Testis (tissue), 5 donors: ENCODE measurements at places on chromosomes 7 and 10.

GRCh38 chr7:149353739-149354504 lies 91.9 kb downstream of the ZNF783 start:
- no peak for DNase-seq

- no peak for DNase-seq
Measured at GRCh38 chr7:78311181-78311580, 512.6 kb downstream of the PHTF2 start.

DNA sequence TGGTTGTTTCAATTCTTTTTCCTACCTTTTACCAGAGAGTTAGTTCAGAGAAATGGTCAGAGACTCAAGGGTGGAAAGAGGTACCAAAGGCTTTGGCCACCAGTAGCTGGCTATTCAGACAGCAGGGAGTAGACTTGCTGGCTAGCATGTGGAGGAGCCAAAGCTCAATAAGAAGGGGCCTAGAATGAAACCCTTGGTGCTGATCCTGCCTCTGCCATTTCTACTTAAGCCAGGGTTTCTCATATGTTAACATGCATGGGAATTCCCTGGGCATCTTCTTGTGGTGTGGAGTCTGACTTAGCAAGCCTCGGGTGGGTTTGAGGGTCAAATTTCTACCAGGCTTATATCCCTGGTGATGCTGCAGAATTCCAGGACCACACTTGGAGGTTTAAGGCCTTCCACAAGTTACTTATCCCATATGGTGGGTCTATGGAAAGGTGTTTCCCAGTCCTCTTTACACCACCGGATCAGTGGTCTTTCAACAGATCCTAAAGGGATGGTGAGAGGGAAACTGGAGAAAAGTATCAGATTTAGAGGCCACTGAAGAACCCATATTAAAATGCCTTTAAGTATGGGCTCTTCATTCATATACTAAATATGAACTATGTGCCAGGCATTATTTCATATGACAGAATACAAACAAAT lies 3.2 kb downstream of the IL6 start:
- DNase-seq = no peak

DNA sequence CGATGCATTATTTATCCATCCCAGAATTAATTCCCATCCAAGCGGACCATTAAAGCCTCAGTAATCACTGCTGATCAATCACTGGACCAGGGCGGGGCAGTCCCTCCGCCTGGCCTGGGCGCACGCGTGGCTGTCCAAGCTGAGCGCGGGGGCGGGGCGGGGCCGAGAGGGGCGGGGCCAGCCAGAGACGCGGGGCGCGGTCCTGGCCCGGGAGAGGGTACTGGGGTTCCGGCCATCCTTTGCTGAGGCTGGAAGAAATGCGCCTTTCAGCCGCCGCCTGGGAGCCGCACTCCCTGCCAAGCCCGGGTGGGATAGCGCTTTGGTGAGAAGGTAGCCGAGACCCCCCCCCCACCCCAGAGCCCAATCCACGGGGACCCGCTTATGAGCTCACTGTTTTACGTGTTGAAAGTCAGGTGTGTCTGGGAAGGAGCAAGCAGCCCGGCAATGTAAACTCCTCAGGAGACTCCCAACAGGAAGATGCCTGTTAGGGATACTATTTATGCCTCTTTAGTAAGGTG lies at the start of gene ARHGAP22:
ARHGAP22 (minus strand) TSS at position 83 of the 518 bp plus-strand sequence. CDS start 277 bp downstream, outside the sequence.
- DNase-seq = peak; percentile 48

- DNase-seq = no peak
Measured at GRCh38 chr10:95543459-95543858, 17.7 kb downstream of the SORBS1 start.

DNA sequence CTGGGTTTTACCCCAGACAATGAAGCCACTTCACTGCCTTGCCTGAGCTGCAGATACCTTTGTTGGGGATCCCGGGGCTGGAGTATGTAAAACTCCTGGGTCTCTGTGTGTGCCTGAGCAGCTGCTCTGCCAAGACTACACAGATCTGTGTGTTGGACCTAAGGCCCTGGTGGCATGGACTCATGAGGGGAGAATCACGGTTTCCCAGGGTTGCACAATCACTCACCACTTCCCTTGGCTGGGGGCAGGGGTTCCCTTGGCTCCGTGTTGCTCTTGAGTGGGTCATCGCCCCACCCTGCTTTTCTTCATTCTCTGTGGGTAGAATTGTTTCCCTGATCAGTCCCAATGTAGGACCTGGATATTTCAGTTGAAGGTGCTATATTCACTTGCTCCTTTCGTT lies 13.9 kb upstream of the TBATA start:
- DNase-seq = no peak

GRCh38 chr7:156612930-156613329 lies 27.6 kb upstream of the RNF32 start:
- no peak for DNase-seq

GRCh38 chr10:132943791-132944404 lies 1.5 kb upstream of the CFAP46 start:
- no peak for DNase-seq

DNA sequence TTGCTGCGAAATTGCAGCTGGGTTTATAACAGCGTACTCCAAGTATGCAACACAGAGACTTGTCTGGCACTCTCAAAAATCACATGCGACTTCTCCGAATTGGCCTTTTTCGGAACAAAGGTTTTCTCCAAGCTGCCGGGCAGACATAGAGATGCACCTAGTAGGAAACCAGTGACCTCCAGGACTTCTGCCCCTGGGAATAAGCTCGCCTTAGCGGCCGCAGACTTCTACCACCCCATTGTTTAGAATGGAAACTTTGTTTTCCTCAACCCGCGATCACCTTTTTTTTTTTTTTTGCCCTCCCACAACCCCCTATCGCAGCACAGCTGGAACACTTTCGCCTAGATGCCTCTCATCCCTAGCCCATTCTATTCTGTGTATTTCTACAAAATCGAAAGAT lies 4.9 kb upstream of the HOXA10 start:
- no peak for DNase-seq

DNA sequence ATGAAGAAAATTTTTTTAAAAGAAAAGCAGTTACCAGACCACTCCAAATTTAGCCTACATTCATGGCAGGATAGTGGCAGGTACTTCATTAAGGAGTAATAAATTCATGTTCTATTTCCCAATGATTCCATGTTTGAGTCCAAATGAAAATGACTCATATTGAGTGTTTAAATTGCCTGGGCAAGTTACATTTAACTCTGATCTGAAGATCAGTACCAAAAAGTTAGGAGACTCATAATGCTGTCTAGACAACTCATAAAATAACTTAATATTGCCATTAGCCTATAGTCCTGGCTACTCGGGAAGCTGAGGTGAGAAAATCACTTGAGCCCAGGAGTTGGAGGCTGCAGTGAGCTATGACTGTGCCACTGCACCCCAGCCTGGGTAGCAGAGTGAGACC lies 13.0 kb downstream of the BRAF start:
- DNase-seq = no peak

DNA sequence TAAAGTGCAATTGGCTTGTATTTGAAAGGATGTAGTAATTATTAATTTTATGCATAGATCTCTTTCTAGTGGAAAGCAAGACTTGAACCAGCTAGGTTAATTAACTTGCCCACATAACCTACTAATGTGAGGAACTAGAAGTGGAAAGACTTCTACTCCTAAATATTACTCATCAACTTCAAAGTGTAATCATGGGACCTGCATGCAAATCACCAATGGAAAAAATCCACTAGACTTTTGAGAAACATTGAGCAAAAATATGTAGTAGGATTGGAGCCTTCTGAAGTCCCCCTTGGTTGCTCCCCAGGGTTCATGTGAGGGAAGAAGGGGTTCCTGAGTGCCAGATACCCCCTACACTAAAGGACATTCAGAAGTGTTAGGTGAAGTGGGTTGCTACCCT lies 240.2 kb downstream of the PTEN start:
- DNase-seq = no peak

GRCh38 chr10:74963549-74963948 lies 137.1 kb downstream of the KAT6B start:
- DNase-seq = no peak

GRCh38 chr7:12730523-12730922 lies 43.1 kb downstream of the ARL4A start:
- DNase-seq = no peak

DNA sequence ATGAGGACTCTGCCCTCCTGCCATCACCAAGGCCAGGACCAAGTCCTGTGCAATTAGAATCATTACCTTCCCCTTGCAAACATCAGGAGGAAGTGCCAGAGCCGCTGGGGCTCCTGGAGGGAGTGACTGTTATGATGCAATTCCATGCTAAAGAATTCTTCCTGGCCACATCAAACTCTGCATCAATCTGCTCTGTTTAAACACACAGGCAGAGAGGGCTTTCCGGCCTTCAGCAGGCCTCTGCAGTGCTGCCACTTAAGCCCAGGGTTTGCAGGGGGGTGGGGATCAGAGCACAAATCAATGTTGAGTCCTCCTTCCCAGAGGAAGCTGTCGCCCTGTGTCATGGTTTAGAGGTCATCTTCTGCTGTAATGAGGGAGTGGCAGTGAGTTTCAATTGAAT lies 58.1 kb downstream of the CTBP2 start:
- DNase-seq = no peak

DNA sequence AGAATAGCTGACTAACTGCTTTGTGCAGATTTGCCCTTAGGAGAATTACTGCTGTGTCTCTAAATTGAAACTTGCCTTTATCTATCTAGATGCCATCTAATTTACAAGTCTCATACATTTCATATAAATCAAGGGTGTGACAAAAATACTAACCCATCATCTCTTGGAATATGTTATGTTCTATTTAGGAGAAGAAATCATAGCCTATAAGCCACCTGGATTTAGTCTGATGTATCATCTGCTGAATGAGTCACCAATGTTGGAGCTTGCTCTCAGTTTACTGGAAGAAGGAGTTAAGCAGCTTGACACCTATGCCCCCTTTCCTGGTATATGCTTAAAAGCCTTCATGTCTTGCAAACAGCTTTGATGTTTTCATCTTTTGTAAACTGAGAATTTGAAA lies 43.5 kb downstream of the NUP205 start:
- DNase-seq = no peak

GRCh38 chr7:151663382-151664100 lies 143.8 kb upstream of the RHEB start:
- no peak for DNase-seq

GRCh38 chr10:44963772-44964633 lies 4.4 kb downstream of the RASSF4 start:
- peak; percentile 90 for DNase-seq

DNA sequence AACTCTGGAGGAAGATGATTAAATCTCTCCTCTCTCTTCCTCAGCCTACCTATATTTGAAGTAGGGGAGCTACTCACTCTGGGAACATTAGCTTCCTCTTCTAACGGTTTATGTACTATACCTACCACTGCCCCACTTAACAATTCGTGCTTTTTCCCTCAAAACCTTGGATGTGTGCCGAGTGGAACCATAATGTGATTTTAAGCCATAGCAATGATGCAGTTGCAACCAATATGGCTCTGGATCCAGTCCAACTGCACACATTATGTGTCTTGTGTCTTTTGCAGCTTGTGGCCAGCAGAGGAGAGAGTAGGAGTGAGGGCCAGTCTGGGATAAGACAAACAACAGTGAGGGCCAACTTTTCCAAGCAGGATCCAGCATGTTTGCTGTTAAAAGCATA lies 170.7 kb downstream of the GATA3 start:
- no peak for DNase-seq

GRCh38 chr7:157234271-157234670 lies 95.5 kb downstream of the UBE3C start:
- no peak for DNase-seq

GRCh38 chr10:56662765-56663447 lies 301.8 kb upstream of the ZWINT start:
- DNase-seq = no peak

GRCh38 chr7:149020483-149020882 lies 7.8 kb downstream of the PDIA4 start:
- no peak for DNase-seq

- DNase-seq = peak; percentile 19
Measured at GRCh38 chr7:43572516-43573049, 10.3 kb upstream of the STK17A start.

DNA sequence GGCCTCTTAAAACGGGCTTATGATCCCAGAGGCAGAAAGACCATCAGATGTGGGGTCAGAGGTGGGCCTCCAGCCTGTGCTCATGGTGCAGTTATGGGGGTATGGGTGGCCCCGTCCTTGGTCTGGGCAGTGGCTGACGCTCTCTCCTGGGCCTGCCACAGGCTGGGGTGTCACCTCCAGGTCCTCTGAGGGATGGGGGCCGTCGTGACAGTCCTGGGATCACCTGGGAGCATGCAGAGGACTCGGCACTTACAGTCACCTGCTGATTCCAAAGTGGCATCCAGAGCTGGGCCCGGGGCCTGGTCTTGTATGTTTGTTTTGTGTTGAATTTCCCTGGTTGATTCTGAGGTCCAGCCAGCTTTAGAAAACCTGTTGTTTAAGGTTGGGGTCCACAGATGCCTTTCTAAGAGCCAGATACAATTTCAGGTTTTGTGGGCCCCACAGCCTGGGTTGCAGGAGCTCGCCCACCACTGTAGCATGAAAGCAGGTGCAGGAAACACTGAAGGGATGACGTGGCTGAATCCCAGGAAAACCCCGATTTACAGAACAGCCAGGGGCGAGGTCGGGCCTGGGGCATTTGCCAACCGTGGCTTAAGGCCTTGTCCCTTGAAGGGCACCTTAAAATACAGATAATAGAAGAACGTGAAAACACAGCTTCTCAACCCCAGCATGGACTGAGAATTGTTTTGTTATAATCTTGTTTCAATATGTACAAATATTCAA lies 170.7 kb upstream of the PPP2R2D start:
- no peak for DNase-seq
